NCI-H1930 (cell line): ENCODE measurements at places on chromosomes 5 and 9.
A peak's percentile ranks its signal among the peaks of the same experiment; 100 is the strongest.

GRCh38 chr5:160792732-160793529 lies 59.1 kb downstream of the ATP10B start:
- no peak for DNase-seq

DNA sequence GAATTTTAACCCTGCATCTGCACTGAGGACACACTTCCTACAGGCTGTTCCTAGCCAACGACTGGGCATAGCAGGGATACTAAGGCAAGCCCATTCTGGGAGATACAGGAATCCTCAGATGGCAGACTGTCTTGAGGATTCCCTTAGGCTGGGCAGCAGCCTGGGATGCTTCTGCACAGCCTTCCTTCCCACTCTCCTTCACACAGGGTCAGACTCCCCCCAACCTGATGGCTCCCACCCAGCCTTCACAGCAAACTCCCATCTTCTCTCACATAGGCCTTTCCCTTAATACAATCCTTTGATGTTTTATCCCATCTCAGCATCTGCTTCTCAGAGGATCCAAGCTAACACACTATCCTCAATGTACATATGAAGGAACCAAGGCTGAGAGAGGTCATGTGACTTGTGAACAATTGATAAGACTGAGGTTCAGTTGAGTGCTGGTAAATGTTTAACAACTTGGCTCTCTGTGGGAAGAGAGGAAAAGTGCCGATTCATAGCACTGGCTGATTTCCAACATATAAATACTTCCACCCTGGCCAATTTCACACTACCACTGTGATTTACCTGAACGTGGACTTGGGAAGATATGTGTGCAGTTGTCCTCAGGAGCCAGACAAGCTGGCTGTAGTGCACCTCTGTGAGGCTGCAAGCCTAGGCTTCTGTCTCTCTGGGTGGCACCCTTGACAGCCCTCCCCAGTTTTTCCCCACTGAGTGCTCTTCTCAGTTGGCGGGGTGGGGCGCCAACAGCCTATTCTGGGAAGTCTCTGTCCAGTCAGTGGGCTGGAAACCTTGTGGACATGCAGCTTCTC lies 120.2 kb upstream of the TRIM32 start:
- DNase-seq = no peak

- DNase-seq = no peak
Measured at GRCh38 chr9:75069171-75069570, 18.8 kb downstream of the NMRK1 start.

DNA sequence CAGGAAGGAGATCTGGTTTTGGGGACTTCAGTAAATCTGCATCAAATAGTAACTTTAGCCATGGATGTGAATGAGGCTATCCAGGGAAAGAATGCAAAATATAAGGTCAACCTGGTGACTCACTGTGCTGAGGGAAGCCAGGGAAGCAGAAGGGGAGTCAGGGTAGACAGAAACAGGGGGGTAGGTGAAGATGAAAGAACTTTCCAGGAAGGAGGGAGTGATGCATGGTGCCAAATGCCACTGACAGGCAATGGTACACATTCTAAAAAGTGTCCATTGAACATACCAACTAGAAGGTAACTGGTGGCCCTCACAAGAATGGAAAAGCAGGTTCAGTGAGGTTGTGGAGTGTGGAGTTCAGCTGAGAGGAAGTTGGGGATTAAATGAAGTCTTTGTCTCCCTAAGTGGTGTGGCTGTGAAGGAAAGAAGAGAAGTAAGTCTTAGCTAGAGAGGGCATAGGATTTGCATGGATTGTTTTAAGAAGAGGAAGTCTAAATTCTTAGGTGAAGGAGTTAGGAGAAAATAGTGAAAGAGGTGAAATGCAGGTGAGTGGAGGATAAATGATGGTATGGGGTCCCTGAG lies 35.5 kb downstream of the PALM2AKAP2 start:
- DNase-seq = no peak

DNA sequence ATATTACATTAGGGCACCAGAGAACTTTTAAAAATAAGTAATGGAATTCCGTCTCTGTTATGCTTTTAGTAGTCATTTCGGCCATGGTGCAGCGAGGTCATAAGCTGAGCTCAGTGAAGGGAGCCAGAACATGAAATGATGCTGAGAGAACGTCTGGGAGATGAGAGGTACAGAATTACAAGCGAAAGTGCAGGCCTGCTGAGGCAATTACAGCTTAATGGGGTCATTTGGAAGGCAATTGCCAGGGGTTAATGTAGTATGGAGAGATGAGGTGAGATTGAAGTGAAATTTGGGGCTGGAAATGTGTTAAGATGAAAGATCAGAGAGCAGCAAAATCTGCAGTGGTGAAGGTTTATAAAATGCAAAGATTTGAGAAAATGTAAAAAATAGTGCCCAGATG lies 96.5 kb downstream of the PBX3 start:
- peak; percentile 10 for DNase-seq

- DNase-seq = no peak
Measured at GRCh38 chr9:114694719-114695269, 12.8 kb upstream of the TEX48 start.
